ENCODE measurements at places on chromosomes 12 and 14.

GRCh38 chr12:3263939-3264922 is 187.1 kb downstream of the TSPAN9 start:
- no peak for DNase-seq

DNA sequence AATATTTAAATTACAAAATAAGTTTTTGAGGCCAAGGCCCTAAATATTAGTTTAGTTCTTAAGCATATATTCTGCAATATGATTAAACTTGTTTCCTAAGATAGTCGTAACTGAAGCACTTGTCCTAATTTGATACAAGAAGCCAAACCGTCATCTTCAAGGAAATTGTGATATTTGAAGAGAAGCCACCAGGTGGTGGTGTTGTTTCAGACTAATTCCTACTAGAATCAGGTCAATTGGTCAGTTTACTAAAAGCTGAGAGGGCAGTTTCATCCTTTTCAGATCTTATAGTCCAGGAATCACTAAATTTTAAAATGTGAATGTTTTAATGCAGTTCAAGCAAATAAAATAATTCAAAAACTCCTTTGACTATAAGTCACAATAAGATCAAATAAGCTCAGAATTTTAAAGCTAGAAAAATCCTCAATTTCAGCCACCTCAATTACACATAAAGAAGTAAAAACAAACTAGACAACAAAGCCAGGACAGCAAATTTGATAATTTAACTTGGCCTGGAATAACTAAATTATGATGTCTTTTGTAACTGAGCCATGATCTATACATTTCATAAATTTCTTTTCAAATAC is 7.1 kb upstream of the ARL1 start:
- DNase-seq = no peak

- no peak for DNase-seq
Measured at GRCh38 chr12:41122894-41123293, 65.2 kb upstream of the PDZRN4 start.

GRCh38 chr14:27686137-27686536 is 1080.5 kb upstream of the FOXG1 start:
- DNase-seq = no peak

GRCh38 chr14:104687601-104688504 is 1.6 kb upstream of the INF2 start:
- DNase-seq = peak; percentile 56

DNA sequence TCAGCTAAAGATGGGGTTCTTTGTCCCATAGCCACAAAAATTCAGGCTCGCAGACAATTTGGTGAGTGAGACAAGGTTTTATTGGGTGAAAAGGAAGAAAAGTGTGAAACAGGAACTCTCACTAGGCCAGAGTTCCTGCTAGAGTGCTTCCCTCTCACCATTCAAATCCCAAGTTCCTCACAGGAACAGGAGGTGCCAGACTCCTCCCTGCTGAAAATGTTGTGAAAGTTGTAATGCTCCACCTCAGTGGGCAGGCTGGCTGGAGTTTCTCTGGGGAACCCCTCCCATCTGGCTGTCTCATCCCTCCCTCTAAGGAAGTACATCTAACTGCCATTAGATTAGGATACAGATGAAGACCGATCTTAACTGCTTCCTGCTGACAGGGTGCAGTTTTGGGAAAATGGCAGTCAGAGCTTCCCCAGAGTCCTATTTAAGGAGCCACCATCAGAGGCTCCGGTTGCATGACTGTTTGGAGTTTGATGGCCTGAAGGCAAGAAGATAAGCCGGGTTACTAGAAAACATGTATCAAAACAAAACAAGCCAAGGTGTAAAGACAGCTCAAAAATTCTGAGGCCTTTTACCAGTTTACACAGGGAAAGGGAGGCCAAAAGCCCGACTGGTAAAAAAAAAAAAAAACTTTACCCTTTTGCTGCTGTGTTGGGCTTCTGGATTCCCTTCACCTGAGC is 127.6 kb downstream of the FSCB start:
- DNase-seq = no peak

GRCh38 chr14:93892923-93893558 is 34.1 kb upstream of the FAM181A start:
- DNase-seq = peak; percentile 18

All from hypothalamus (tissue), 51 donors.